ENCODE measurements at places on chromosomes 1 and 21. TPM values are rescaled to one million over a fixed set of nuclear protein-coding genes. Genes with fewer than 3 reads are reported as not detected.

The MAP10 gene
- 0.19 TPM for total RNA-seq

The TSPEAR gene
- 0.08 TPM for total RNA-seq

The EPHB2 gene
- total RNA-seq = 55.5 TPM

The SH2D1B gene
- total RNA-seq = 0.06 TPM

The FHAD1 gene
- total RNA-seq = 0.17 TPM

The ALX3 gene
- total RNA-seq = not detected

The SLAMF6 gene
- not detected for total RNA-seq

The CDC42BPA gene
- 7.5 TPM for total RNA-seq

The SUSD4 gene
- 0.14 TPM for total RNA-seq

The SPRR1A gene
- not detected for total RNA-seq

The S100B gene
- total RNA-seq = not detected
